ENCODE measurements at places on chromosomes 7 and 10.

DNA sequence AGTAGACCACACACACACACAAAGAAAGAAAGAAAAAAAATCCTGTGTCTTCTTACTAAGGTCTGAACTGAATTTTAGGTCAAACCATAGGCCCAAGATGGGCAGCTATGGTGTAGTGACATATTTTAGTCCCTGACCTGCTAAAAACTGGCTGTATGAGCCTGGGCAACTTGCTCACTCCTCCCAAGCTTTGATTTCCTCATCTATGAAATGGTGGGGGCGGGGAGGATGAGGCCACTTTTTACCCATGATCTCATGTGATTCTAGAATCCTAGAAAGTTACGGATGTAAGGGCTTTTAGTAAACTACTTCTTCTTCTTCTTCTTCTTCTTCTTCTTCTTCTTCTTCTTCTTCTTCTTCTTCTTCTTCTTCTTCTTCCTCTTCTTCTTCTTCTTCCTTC lies 6.1 kb upstream of the CCL24 start:
- no peak for DNase-seq

DNA sequence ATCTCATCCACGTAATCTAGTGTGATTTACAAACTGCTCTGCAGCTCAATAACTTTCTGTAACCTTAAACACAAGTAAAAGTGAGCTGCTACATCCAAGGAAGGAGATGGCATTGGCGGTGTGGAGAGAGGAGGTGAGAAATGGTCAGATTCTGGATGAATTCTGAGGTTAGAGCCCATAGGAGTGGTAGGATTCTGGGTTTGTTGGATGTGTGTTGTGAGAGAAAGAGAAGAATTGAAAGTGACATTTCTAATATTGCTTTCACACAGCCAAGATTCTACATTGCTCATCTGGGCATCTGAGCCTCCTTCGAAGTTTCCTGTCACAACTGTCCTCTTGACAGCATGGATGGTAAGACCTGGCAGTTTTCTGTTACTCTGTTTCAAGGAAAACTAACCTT lies 2.5 kb downstream of the MCM10 start:
- no peak for DNase-seq

GRCh38 chr7:90005836-90006235 lies 148.4 kb upstream of the STEAP1 start:
- DNase-seq: no peak

DNA sequence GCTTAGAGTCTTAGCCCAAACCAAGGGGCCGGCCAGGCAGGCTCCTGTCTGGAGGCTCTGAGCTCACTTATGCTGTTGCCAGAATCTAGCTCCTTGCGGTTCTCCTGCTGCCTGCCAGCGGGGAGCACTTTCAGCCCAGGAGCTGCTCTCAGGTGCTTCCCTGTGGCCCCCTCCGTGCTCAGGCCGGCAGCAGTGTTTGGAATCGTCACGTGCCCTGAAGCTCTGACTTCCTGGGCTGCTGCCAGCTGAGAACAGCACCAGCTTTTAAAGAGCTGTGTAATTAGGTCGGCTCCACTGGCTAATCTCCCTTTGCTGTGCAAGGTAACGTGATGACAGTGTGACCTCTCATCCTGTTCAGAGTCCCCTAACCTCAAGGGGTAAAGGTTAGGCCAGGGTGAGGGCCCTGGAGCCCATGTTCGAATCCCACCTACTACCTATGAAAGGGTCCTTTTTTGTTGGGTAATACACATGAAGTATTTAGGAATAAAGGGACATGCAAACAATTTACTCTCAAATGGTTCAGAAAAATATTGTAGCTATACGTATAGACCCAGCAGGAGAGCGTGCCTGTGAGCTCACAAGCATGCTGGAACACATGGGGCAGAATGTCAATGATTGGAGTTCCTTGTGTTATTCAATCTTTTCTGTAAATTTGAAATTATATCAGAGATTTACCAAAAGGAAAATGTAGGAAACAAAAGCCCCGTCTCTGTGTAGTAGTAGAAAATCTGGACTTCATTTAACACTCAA lies 16.6 kb downstream of the ZNF862 start:
- DNase-seq: no peak

DNA sequence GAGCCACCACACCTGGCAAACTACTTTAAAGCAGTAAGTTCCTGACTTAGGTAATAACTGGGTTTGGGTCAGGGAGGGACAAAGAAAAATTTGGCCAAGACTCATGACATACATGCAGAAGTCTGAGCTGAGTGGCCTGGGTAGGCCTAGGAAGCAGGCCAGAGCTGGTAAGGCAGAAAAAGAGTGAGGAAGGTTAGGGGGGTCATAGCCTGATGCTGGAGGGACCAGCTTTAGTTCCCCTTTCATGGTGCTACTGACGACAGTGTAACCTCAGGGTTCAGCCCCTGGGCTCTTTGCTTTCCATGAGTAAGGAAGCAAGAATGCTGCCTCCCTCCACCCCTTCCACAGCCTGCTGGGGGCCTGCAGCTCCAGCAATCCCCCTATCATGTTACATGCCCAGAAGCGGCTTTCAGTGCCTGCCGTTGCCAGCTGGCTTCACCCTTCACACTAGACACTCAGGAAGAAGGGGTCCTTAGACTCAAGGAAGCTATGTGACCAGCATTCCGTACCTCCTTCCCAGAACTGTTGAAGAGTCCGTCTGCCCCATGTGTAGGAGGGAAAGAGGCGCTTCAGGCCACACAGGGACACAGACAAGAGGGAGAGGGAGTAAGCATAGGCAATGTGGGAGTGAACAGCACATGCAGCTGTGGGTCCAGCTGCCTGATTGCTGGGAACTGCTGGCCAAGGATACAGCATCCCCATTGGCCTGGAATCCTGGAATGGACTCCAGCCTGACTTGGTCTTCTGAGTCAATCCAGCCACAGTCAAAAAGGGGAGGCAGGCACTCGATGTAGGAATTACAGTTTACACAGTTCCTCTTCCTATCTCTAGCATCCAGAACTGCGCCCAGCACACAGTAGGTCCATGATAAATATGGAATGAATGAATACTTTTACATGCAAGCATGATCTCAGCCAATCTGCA lies 4.1 kb upstream of the PLAU start:
- DNase-seq: peak; percentile 45

GRCh38 chr10:19623321-19623720 lies 192.9 kb upstream of the PLXDC2 start:
- DNase-seq: no peak

- DNase-seq: no peak
Measured at GRCh38 chr10:60009710-60010383, 103.5 kb upstream of the CCDC6 start.

DNA sequence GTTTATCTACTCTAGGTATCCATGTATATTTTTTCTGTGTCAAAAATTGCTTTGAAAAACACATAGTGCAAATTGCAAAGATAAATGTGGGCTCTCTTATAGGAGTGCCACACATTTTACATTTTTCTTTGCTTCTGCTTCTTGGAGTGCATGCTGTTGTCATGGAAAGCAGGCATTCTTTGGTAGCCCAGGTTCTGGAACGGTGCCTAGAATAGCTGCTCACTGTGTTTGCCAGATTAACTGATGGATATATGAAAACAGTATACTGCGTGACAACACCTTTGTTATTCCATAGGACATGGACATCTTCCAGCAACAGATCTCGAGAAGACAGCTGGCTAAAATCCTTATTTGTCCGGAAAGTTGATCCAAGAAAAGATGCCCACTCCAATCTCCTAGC lies 13.4 kb downstream of the NIPSNAP2 start:
- DNase-seq: no peak

- no peak for DNase-seq
Measured at GRCh38 chr10:16304311-16304710, 132.5 kb upstream of the PTER start.

DNA sequence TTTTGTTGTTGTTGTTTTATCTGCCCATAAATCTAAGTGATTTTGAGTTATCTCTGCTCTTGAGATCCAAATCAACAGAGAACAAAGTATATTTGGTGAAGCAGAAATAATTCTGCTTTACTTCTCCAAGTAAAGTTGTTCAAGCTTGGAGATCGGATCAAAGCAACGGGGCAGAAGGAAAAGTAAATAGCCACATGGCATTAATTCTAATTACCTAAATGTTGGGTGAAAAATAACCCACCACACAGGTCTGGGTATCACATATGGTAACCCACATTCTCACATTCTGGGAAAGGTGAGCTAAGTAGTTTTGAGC lies 3.1 kb downstream of the NRP1 start:
- no peak for DNase-seq

DNA sequence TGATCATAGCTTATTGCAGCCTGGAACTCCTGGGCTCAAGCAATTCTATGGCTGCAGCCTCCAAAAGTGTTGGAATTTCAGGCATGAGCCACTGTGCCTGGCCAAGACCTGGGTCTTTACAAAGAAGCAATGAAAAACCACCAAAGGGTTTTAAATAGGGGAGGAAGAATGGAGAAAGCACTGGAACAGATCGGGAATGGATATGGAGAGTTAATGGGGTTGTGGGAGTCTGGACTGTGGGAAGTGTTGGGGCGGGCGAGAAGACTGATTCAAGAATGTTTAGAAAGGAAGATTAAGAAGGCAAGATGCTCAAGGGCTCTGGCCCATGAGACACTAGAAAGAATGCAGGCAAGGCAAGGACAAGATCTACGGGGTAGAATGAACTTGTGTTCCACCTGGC lies 98.5 kb downstream of the CARD11 start:
- DNase-seq: no peak

DNA sequence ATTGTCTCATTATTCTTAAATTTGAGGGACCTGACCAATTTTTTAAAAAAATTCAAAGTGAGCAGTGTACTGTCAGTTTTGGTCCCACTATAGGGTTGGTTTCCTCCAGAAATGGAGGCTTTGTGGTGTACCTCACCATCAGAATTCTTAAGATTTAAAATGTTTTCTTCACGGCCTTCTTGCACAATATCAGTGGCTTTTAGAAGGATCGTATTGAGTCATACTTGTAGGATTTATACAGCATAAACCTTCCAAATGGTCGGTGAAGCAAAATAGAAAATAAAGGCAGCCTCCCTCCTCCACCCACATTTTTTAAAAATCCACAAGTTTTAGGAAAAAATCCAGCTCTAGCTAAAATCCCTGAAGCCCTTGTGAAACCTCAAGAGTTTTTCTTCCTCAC lies 126.4 kb downstream of the RNLS start:
- DNase-seq: peak; percentile 32

GRCh38 chr10:43683451-43684291 lies 35.0 kb upstream of the ZNF32 start:
- no peak for DNase-seq

- DNase-seq: no peak
Measured at GRCh38 chr7:117588352-117588794, 108.5 kb downstream of the CFTR start.

DNA sequence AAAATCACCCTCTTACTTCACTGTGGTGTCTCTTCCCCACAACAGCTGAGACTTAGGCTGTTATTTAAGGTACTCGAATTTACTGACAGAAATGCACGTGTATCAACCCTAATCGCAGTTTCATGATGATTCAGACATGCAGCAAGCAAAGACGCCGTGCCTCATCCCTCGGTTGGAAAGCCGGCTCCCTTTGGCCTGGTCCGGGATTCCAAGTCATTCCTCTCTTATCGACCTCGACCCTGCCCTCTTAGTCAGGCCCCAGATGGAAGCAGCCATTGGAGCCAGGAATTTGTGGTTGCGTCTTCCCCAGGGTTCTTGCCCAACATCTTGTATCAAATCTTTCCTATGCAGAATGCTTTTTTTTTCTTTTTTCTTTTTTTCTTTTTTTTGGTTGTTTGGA lies 229.5 kb downstream of the GATA3 start:
- no peak for DNase-seq

GRCh38 chr10:70908406-70909296 lies 20.3 kb upstream of the PCBD1 start:
- DNase-seq: no peak

DNA sequence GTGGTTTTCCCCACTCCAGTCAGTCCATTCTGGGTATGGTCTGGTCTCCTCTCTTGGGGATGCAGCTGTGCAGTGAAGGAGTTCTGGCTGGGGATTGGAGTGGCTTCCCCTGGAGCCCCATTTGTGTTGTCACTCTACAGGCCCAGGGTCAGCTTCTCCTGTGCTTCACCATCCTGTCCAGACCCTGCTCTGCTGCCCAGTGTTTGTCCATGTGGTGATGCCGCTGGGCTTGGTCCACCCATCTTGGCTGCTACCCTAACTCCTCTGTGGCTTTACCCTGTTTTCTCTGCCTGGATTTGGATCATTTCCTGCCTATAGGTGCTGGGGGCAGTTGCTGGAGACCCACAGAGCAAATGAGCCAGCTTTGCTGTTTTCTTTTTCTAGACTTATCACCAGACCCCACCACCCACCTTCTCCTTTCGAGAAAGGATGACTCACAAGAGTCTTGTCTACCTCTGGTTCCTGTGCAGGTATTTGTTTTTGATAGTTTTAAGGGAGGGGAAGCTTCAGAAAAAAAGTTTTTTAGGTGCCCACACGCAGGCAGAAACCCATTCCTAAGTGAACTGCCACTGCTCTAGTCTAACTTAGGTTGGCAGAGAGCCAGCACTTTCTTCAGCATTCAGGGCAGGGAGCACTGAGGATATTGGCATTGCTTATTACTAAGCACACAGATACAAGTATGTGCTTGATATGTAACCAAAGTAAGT lies 8.5 kb downstream of the ZDHHC16 start:
- DNase-seq: no peak

GRCh38 chr7:82081644-82082224 lies 311.9 kb upstream of the HGF start:
- no peak for DNase-seq

DNA sequence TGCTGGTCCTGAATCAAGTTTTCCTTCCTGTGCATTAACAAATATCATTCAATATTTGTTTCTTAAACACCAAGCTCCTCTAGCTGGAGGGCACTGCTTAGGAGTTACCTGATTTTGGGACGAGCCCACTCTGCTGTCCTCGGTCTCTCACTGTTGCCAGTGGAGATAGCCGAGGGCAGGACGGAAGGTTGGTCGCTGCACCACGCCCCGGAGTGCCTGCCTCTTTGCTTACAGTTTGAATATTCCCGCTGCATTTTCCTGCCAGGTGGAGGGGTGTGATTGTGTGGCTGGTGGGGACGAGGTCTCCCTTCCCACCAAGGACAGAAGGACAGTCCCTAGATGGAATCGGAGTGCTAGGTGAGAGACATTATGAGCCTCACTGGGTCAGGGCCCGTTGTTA lies 201.5 kb downstream of the DNAJB6 start:
- no peak for DNase-seq

- no peak for DNase-seq
Measured at GRCh38 chr7:136312592-136312991, 335.4 kb upstream of the MTPN start.

DNA sequence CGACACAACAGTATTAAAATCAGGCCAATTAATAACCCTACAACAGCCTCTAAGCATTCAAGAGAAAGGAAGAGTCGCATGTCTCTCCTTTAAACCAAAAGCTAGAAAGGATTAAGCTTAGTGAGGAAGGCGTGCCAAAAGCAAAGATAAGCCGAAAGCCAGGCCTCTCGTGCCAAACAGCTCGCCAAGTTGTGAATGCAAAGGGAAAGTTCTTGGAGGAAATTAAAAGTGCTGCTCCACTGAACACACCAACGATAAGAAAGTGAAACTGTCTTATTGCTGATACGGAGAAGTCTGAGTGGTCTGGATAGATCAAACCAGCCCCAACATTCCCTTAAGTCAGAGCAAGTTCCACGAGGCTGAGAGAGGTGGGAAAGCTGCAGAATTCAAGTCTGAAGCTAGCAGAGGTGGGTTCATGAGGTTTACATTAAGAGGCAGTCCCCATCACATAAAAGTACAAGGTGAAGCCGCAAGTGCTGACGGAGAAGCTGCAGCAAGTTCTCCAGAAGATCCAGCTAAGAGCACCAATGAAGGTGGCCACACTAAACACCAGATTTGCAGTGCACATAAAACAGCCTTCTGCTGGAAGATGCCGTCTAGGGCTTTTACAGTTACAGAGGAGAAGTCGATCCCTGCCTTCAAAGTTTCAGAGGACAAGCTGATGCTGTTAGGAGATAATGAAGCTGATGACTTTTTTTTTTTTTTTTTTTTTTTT lies 194.8 kb downstream of the MAD1L1 start:
- no peak for DNase-seq

- DNase-seq: no peak
Measured at GRCh38 chr7:145909991-145910513, 206.5 kb upstream of the CNTNAP2 start.
